NCI-H748 treated with DMSO at 0.1 percent for 48 hours (cell line): ENCODE measurements at places on chromosomes 2 and 18.
A peak's percentile ranks its signal among the peaks of the same experiment; 100 is the strongest.

GRCh38 chr2:40208463-40208862, 243.4 kb downstream of the SLC8A1 start:
- DNase-seq = peak; percentile 17

- peak; percentile 39 for DNase-seq
Measured at GRCh38 chr2:222671259-222672067, at the start of gene MOGAT1. TSS of gene MOGAT1 (plus strand) at chr2:222671658. CDS start at chr2:222671786, 128 bp downstream.

GRCh38 chr2:40219141-40219540, 232.7 kb downstream of the SLC8A1 start:
- DNase-seq = no peak

- DNase-seq = peak; percentile 84
Measured at GRCh38 chr2:176768185-176768584, 444.4 kb upstream of the HNRNPA3 start.

DNA sequence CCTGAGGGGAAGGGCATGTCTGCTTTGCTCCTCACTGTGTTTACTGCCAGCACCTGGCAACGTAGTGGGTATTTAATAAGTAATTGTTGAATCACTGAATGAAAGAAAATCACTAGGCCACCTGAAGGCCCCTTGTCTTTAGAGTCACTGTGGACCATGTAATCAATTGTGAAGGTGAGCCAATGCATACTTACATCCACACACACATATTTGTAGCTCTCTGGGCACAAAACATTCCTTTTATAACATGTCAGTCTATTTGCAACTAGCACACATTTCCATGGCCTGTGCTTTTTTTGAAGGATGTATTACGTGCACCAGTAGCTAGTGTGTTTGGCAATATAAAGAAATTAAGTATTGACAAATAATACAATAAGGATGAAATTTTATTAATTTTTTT, 11.2 kb downstream of the ATP8B1 start:
- peak; percentile 43 for DNase-seq

DNA sequence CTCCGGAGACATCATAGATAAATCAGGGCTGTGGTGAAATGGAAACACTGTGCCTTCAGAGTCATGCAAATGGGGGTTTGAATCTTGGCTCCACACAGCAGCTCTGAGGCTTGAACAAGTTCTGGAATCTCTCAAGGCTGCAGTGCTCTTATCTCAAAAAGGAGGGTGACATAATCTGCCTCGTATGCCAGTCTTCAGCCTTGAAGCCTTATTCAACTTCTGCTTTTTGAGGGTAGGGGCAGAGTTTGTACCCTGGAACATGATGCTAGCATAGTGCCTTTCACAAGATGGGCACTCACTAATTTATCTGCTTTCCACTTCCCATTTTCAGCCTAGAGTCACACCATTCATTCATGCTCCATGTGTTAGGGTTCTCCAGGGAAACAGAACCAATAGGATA, 42.3 kb downstream of the GATA6 start:
- no peak for DNase-seq
